ENCODE measurements at places on chromosomes 5 and 9.

DNA sequence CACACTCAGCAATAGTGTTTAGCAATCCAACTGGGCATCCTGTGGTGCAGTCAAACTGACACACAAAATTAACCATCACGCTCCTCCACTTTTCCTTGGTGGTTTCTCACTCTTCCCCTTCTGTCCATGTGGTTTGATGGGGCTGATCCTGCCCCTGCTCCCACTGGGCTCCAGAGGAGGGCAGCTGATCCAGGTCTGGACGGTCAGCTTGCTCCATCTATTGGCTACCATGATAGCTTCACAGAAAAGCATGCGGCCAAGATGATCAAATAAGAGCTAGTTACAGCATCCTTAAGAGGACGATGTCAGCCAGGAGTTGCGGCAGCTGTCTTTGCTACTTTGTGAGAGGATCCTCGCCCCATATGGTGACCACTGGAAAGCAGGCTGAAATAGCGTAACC lies 29.6 kb upstream of the RANBP17 start:
- DNase-seq: no peak

GRCh38 chr9:133527444-133527920 lies 2.7 kb upstream of the MYMK start:
- no peak for DNase-seq

DNA sequence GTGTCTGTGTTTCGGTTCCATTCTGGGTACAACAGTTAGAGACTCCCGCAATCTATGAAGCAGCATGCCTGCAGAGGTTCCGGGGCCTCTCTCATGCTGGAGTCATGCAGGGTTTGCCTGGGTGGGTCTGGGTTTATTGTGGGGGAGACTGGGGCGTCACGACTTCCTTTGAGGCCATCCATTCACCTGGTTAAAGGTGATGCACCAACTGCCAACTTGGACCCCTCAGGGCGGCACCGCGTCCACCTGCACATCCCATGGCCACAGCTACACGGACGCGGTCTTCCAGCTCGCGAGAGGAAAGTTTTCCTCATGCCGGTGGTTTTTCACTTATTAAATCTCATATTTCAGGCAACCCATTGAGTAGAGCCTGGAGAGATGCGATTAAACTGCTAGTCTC lies 30.9 kb upstream of the IRX4 start:
- DNase-seq: no peak

GRCh38 chr5:178074266-178074952 lies 38.9 kb upstream of the N4BP3 start:
- peak; percentile 91 for DNase-seq

DNA sequence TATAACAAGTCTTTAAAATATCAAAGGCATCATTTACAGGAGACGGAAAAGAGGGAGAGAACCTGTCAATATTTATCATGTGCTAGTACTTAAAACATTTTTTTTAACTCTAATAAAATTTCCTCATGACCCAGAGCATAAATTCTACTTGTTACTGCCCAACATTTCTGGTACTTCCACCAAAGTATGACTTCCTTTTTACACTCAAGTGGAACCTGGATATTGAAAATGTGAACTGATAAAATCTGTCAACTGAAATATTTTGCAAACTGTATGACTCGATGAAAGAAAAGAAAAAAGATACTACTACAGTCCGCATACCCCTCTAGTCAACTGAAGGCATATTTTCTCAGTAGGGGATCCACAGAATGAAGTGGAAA lies 37.1 kb downstream of the FAM13B start:
- DNase-seq: no peak

DNA sequence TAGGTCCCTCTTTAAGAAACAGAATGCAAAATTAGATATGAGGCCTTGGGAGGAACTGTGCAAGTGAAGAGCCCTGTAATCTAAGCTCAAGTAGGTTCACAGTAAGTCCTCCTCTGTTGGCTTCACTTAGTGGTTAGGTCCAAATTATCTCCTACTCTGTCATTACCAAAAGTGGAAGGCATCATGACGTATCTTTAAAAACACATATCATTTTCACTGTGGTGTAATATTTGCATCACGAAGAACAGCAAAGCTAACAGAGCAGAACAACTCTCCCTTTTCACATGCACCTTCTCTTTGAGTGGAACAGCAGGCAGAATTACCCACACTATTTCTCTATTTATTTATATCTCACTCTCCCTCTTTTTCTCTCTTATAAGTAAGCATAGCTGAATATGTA lies 240.5 kb upstream of the CCNH start:
- DNase-seq: no peak

DNA sequence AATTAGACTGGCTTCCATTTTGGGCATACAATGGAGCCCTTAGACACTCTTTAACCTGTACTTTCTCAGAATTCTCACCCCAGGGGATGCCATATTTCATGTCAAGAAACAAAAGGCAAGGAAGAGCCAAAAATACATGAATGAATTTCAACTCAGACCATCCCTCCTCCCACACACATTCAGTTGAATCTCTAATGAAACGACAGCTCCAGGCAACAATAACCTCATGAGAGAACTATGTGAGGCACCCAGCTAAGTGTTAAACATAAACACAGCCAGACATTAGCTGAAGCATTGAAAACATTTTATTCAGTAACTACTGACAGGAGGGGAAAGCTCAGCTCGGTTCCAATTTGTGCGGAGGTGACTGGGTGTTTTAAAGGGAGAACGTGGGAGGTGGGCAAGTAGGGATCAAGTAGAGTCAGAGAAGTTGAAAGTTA lies 1359.1 kb upstream of the CDH9 start:
- DNase-seq: no peak

- peak; percentile 74 for DNase-seq
Measured at GRCh38 chr5:142466195-142466971, 141.6 kb upstream of the SPRY4 start.

DNA sequence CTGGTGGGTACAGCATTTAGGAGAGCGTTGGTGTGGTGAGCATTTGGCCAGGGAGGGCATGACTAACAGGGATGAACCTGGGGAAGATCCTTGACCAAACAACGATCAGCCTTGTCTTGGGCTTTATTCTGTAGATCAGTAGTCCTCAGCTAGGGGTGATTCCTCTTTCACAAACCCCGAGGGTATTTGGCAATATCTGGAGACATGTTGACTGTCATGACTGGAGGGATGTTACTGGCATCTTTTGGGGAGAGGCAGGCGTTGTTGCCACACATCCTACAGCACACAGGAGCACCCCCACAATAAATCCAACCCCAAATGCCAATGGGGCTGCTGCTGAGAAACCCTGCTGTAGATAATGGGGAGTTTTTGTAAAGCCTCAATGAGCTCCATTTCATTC lies 43.9 kb downstream of the OSTF1 start:
- DNase-seq: no peak

- no peak for DNase-seq
Measured at GRCh38 chr5:92370032-92370431, 986.9 kb upstream of the ARRDC3 start.

DNA sequence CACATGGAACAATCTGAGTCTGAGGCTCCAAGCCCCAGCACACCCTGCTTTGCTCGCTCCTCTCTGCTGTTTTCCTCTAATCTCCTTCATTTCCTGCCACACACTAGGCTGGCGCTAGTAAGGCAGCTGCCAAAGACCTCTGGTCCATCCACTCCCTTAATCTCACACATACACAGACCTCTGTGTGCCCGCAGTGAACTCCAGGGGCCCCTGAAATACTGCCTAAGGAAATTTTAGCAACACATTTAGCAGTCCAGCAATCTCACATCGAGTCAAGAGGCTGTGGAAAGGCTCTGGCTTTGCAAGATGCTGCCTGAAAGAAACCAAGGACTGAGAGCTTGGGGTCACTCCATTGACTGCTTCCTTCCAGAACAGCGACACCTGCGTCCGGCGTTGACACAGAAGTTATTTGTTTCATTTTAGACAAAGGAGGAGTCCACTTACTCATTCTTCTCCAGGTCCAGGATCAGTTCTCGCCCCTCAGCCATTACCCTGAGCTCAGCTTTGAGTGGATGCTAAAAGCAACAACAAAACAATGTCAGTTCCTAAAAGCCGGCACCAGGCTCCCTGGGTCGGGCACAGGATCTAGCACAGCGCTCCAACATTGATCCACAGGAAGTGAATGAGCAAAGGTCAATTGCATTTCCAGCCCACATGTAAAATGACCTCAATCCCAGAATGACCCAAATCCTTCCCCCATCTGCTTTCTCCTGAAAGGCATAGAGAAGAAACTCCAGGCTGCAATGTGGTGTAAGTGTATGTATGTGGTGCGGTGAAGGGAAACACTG lies 11.5 kb downstream of the ADAM19 start:
- DNase-seq: no peak

GRCh38 chr5:59922220-59922619 lies 28.7 kb upstream of the PDE4D start:
- no peak for DNase-seq

GRCh38 chr5:140875085-140876065 lies at the start of gene PCDHA12:
Gene PCDHA12 (plus strand): TSS chr5:140875308. CDS start chr5:140875473, 165 bp downstream.
- no peak for DNase-seq

- DNase-seq: no peak
Measured at GRCh38 chr9:69444021-69444420, 119.0 kb downstream of the ENTREP1 start.

GRCh38 chr5:152511531-152512132 lies 106.6 kb upstream of the NMUR2 start:
- no peak for DNase-seq

DNA sequence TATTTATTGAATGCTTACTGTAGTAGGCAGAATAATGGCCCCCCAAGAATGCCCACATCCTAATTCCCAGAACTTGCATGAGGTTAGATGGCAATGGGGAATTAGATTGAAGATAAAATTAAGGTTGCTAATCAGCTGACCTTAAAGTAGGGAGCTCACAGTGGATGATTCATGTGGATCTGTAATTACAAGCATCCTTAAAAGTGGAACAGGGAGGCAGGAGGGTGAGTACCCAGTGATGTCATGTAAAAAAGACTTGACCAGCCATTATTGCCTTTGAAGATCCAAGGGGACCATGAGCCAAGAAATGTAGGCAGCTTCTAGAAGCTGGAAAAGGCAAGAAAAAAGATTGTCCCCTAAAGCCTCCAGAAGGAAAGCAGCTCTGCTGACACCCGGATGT lies 71.4 kb downstream of the GABBR2 start:
- DNase-seq: no peak

DNA sequence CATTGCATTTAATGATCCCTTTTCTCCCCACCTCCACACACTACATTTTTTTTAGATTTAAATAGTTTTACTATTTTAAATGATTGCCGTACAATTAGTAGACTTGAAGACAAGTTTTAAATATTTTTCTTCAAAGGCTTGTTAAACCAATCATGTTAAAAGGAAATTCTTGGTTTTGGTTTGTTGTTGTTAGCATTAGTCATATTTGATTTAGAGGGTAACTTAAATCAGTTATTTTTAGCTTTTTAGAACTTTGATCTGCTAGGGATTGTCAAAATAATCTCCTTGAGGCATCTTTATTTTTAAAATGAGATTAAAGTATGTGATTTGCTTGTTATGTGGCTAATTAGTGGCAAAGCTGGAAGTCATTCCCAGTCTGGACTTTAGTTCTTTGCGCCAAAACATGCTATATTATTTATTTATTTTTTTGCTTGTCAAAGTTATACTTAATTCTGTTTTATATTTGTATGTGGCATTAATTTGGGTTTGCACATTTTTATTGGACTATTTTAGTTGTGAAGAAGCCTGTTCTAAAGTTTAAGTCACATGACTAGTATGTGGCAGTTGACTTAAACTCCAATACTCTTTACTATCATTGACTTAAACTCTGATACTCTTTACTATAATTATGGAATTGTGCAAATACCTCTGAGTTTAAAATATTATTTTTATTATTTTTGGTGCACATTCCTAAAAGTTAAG lies 14.7 kb downstream of the ITGA1 start:
- DNase-seq: no peak

GRCh38 chr9:110308633-110309038 lies 29.0 kb downstream of the TXNDC8 start:
- no peak for DNase-seq

GRCh38 chr5:39083968-39084367 lies 9.8 kb upstream of the RICTOR start:
- DNase-seq: no peak

DNA sequence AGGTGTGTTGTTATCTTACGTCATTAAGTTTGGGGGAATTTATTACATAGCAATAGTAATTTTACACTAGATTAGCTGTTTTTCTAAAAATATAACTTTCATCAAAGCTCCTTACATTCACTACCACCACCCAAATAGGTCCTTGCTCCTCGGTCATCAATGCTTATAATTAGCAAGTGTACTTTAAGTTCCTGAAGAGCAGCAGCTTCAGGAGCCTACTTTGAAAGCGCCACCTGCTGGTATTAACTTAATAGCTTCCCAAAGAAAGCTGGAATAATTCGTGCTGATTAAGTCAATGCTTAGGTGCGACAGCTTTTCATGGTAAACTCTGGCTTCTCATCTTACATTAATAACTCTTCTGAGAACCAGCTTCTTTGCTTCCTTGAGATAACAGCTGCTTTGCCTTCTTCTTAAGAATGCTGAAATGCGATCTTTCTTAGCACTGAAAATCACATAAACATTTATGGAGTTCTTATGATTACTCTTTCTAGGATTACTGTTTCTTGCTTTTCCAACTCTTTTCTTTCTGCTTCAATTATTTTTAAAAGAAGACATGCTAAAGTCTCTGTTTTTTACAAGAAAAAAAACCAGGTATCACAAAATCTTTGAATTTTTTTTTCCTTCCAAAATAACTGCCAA lies 10.0 kb upstream of the C5 start:
- peak; percentile 84 for DNase-seq

DNA sequence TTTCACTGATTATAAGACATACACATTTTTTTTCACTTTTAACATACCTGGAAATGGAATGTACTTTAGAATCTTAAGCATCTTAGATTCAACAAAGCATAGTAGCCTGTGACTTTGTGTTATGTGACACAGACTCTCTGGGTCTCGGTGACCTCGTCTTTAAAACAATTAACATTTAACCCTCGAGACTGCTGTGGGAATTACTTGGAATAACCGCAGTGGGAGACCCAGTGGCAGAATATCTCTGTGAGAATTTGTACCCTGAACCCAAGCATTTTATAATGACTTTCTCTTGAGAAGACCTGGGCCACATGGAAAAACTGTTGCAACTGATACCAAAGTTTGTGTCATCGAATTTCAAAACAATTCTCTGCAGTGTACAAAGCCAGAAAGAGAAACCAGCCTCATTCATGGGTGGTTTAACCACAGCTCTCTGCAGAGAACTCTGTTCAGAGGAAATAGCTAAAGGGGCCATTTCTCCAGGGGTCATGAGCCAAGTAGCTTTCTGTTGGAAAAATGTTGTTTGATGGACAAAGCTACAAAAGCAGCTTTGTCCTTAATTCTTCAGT lies 10.0 kb upstream of the RETREG1 start:
- DNase-seq: no peak

DNA sequence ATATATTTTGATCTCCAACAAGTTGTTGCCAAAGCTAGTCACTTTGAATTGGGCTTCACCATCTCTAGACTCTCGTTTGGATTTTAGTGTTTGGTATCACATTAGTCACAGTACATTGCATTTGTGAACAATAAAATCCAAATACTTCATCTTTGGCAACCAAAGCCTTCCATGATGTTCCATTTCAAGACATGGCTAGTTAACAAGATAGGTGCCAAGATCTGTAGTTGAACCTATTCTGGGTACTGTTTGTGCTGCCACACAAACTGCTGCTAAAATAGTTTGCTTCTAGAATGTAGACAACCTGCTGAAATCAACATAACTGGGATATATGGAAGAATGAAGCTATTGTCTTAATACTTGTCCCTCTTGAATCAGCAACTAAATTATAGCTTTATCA lies 207.5 kb downstream of the LRRC70 start:
- DNase-seq: no peak

Data from COLO829 (cell line).